A673 (cell line): ENCODE measurements at places on chromosomes 6 and 20. TPM values are rescaled to one million over a fixed set of nuclear protein-coding genes. Genes with fewer than 3 reads are reported as not detected.
A peak's percentile ranks its signal among the peaks of the same experiment; 100 is the strongest.

- H3K4me1 ChIP-seq = peaks cover 18% of the 10 kb centered on the region
- H3K4me3 ChIP-seq = no peak overlapping the region
- H3K36me3 ChIP-seq = no peaks in the 10 kb centered on the region
- DNase-seq = peak; percentile 27
Measured at GRCh38 chr6:30960907-30961673, 20.3 kb downstream of the MUCL3 start.

DNA sequence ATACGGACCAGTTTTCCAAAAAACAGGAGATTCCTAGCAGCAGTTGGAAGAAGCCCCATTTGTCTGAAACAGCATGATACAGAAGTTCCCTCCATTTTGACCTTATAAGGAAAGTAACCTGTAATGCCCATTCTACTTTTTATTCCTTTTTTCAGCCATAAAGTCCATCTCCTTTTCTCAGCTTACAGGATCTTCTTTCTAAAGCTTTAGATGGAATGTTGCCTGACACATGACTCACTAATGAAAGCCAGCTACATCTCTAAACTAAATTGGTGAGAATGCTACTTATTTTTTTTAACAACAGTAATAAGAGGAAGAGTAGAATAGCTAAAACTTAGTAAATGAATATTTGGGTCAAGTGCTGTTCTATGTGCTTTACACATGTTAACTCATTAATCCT, 234.1 kb downstream of the CDH26 start:
- H3K4me1 ChIP-seq = peaks cover 5% of the 10 kb centered on the region
- H3K27me3 ChIP-seq = no peaks in the 10 kb centered on the region
- no peak for DNase-seq
- H3K27ac ChIP-seq = no peak overlapping the region
- no peaks in the 10 kb centered on the region for H3K36me3 ChIP-seq
- no peak overlapping the region for H3K4me3 ChIP-seq

GRCh38 chr6:137957471-137957870, 90.4 kb downstream of the TNFAIP3 start:
- no peak overlapping the region for H3K4me3 ChIP-seq
- H3K27me3 ChIP-seq = peaks cover 10% of the 10 kb centered on the region
- H3K36me3 ChIP-seq = no peaks in the 10 kb centered on the region
- H3K27ac ChIP-seq = no peak overlapping the region
- DNase-seq = no peak

GRCh38 chr6:88952065-88952704, 11.2 kb downstream of the RNGTT start:
- no peak overlapping the region for H3K4me3 ChIP-seq
- H3K36me3 ChIP-seq = no peaks in the 10 kb centered on the region
- H3K27me3 ChIP-seq = no peaks in the 10 kb centered on the region
- H3K27ac ChIP-seq = no peak overlapping the region
- H3K4me1 ChIP-seq = peaks cover 7% of the 10 kb centered on the region

DNA sequence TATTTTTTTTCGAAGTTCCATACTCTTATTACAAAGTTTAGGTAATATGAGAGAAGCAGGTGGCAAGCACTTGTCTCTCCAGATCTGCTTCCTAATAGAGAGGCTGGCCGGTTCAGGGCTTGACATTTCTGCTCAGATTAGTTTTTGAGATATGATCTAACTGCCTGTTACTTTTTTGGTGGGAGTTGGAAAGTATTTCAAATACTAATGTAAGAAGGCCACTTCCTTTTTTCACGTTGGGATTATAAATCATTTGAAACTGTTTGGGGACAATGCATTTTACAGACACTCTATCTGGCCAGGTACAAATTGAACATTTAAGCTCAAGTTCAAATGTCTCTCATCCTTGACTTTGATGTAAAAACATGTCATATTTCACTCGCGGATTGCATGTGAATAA, 222.1 kb upstream of the SULF2 start:
- H3K4me3 ChIP-seq = no peak overlapping the region
- DNase-seq = no peak
- no peaks in the 10 kb centered on the region for H3K4me1 ChIP-seq
- no peaks in the 10 kb centered on the region for H3K27me3 ChIP-seq

DNA sequence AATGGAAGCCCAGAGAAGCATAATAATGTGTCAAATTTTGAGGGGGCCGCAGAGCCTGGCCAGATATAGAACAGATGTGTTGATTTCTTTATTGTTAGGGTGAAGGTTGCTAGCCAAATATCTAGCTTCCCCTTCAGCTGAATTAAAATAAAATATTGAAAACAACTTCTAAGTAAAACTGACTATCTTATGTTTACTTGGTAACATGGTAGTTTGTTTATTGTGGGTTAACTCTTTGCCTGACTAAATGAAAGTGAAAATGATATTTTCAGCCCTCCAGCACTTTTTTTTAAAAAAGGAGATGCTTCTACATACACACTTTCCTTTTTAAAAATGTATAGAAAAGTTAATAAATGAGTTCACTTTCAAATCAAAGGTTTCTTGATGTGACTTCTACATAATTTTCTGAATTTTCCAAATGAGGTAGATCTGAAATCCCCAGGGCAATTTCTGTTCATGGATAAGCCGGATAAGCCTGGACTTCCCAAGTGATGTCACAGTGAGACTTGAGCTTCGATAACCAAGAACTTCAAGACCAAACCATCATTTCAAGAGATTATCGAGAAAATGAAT, 172.1 kb upstream of the OLIG3 start:
- H3K4me1 ChIP-seq = no peaks in the 10 kb centered on the region
- DNase-seq = no peak
- H3K4me3 ChIP-seq = no peak overlapping the region
- H3K36me3 ChIP-seq = no peaks in the 10 kb centered on the region
- no peak overlapping the region for H3K27ac ChIP-seq
- H3K27me3 ChIP-seq = peaks cover 17% of the 10 kb centered on the region

GRCh38 chr6:52551483-52552277, 25.2 kb downstream of the TRAM2 start:
- H3K27me3 ChIP-seq = no peaks in the 10 kb centered on the region
- no peak overlapping the region for H3K4me3 ChIP-seq
- H3K4me1 ChIP-seq = peaks cover 50% of the 10 kb centered on the region
- H3K36me3 ChIP-seq = no peaks in the 10 kb centered on the region
- peak; percentile 60 for DNase-seq

- H3K27ac ChIP-seq = no peak overlapping the region
- H3K36me3 ChIP-seq = no peaks in the 10 kb centered on the region
- DNase-seq = no peak
- no peak overlapping the region for H3K4me3 ChIP-seq
Measured at GRCh38 chr6:165634101-165634880, 28.8 kb downstream of the PDE10A start.

GRCh38 chr6:84521511-84521910, 242.9 kb downstream of the TBX18 start:
- no peak for DNase-seq
- H3K4me1 ChIP-seq = no peaks in the 10 kb centered on the region
- H3K27ac ChIP-seq = no peak overlapping the region
- H3K4me3 ChIP-seq = no peak overlapping the region

DNA sequence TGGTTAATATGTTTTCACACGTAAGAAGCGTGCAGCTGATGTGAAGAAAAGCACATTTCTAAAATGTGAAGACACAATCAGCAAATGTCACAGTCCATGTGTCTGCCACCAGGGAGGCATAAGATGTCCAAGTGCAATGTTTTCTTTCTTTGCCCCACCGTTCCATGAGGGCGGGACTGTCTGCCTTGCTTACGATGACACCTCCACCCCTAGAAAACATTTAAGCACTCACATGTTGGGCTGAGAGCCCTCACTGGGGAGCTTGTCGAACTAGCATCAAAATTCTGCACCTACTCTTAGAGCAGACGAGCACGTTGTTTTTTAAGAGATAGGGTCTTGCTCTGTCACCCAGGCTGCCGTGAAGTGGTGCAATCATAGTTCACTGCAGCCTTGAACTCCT, 57.6 kb downstream of the PSMG4 start:
- H3K4me3 ChIP-seq = no peak overlapping the region
- H3K27ac ChIP-seq = no peak overlapping the region
- no peak for DNase-seq
- no peaks in the 10 kb centered on the region for H3K27me3 ChIP-seq

- peaks cover 13% of the 10 kb centered on the region for H3K4me1 ChIP-seq
- H3K27me3 ChIP-seq = no peaks in the 10 kb centered on the region
- peaks cover 81% of the 10 kb centered on the region for H3K36me3 ChIP-seq
- H3K27ac ChIP-seq = no peak overlapping the region
- no peak overlapping the region for H3K4me3 ChIP-seq
Measured at GRCh38 chr20:53570446-53571276, 23.0 kb downstream of the ZNF217 start.

DNA sequence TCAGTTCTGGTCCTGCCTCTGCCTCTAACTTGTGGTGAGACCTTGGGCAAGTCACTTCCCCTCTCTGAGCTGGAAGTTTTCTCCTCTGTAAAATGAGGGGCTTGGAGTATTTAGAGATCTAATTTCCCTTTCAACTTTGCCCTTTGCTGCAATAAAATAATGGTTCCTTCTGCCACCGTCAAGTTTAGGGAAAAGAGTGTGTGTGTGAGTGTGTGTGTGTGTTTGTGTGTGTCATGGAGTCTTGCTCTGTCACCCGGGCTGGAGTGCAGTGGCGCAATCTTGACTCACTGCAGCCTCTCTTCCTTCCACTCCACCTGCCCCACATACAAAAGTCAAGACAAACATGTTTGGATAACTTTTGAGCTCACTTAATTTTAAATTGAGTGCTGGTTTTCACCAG, 39.2 kb upstream of the PIM1 start:
- no peak overlapping the region for H3K4me3 ChIP-seq
- H3K27me3 ChIP-seq = no peaks in the 10 kb centered on the region
- DNase-seq = no peak
- no peak overlapping the region for H3K27ac ChIP-seq
- H3K4me1 ChIP-seq = peaks cover 19% of the 10 kb centered on the region

DNA sequence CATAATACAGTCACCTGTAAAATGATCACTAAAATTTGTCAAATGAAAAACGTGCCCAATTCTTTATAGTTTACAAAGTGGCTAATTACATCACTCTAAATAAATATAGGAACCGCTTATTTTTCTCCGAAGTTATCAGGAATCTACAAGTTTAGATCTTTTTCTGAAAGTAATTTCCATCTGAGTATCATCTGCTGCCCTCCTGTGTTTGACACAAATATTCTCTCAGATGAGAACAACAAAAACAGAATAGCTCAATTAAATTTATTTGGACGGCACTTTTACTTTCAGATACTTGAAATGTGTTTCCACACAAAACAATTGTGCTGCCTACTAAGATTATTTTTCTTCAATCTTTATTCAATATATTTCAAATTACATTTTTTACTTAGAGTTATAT, 5.0 kb downstream of the SF3B5 start:
- peaks cover 13% of the 10 kb centered on the region for H3K4me1 ChIP-seq
- DNase-seq = no peak
- no peak overlapping the region for H3K27ac ChIP-seq
- no peaks in the 10 kb centered on the region for H3K27me3 ChIP-seq
- H3K4me3 ChIP-seq = no peak overlapping the region

- no peaks in the 10 kb centered on the region for H3K4me1 ChIP-seq
- H3K27me3 ChIP-seq = no peaks in the 10 kb centered on the region
- no peak overlapping the region for H3K4me3 ChIP-seq
- H3K27ac ChIP-seq = no peak overlapping the region
- peak; percentile 55 for DNase-seq
Measured at GRCh38 chr6:143337201-143337949, 113.1 kb downstream of the ADAT2 start.

DNA sequence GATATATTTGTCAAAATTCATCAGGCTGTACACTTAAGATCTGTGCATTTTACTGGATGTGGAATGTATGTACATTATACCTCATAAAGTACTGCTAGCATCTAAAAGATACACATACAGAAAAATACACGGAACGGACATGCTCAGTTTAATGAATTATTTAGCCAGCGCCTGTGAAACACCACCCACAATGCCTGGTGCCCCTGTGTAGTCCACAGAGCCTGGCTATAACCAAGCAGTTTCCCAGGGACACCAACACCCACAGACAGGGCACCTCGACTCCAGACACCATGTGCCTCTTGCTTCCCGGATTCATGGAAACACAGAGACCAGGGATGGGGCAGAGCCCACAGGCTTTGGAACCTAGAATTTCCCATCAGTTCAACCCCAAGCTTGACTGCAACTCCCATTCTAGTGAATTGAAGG, 17.4 kb upstream of the ARMC12 start:
- no peak for DNase-seq
- no peaks in the 10 kb centered on the region for H3K27me3 ChIP-seq
- no peaks in the 10 kb centered on the region for H3K36me3 ChIP-seq
- peaks cover 21% of the 10 kb centered on the region for H3K4me1 ChIP-seq
- no peak overlapping the region for H3K27ac ChIP-seq

DNA sequence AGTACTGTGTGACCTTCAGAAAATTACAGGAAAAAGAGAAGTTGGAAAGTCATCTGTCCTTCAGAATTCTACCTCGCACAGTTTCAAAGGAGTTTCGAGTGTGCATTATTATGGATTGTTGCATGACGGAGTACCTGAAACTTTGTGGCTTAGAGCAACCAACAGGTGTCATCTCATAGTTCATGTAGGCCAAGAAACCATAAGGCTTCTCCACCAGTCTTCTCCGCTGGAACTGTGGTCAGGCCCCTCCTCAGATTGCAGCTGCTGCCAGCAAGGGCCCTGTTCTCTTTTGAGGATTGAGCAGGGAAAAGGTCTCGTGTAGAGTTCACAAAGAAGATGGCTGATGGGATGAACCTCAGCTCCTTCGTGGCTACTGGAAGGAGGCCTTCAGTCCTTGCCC, 151.2 kb upstream of the THBS2 start:
- H3K36me3 ChIP-seq = no peaks in the 10 kb centered on the region
- no peak overlapping the region for H3K27ac ChIP-seq
- H3K27me3 ChIP-seq = no peaks in the 10 kb centered on the region
- H3K4me1 ChIP-seq = no peaks in the 10 kb centered on the region
- no peak overlapping the region for H3K4me3 ChIP-seq

- H3K27me3 ChIP-seq = no peaks in the 10 kb centered on the region
- H3K36me3 ChIP-seq = no peaks in the 10 kb centered on the region
- H3K27ac ChIP-seq = no peak overlapping the region
- H3K4me3 ChIP-seq = no peak overlapping the region
- DNase-seq = no peak
- H3K4me1 ChIP-seq = no peaks in the 10 kb centered on the region
Measured at GRCh38 chr6:147037881-147038280, 166.3 kb upstream of the STXBP5 start.

The GABRR2 gene
- total RNA-seq = 0.67 and 0.74 TPM in 2 replicates

The PDYN gene
- not detected in 2 replicates for total RNA-seq

The GLP1R gene
- total RNA-seq = not detected in 2 replicates
